ENCODE measurements at places on chromosomes 13 and 19.

- no peak for DNase-seq
Measured at GRCh38 chr13:30715837-30716236, 19.5 kb upstream of the ALOX5AP start.

- no peak for DNase-seq
Measured at GRCh38 chr13:93244141-93244917, 17.7 kb downstream of the GPC6 start.

DNA sequence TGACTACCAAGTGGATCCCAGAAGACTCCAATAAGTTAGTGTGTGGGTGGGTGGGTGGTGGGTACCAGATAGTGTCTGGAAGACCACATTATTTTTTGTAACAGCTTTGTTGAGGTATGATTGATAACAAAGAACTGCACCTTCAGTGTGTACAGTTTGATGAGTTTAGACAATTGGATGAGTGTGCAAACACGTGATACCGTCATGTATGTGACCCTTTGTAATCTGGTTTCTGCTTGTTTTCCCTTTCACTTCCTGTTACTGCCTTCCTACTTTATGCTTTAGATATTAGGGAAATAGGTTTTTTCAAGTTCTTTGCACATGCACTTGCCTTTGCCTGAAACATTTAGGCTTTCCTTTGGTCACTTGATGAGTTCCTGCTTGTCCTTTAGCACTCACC lies 8.5 kb downstream of the RPL21 start:
- no peak for DNase-seq

- DNase-seq = no peak
Measured at GRCh38 chr13:27334774-27335435, 64.3 kb downstream of the RASL11A start.

DNA sequence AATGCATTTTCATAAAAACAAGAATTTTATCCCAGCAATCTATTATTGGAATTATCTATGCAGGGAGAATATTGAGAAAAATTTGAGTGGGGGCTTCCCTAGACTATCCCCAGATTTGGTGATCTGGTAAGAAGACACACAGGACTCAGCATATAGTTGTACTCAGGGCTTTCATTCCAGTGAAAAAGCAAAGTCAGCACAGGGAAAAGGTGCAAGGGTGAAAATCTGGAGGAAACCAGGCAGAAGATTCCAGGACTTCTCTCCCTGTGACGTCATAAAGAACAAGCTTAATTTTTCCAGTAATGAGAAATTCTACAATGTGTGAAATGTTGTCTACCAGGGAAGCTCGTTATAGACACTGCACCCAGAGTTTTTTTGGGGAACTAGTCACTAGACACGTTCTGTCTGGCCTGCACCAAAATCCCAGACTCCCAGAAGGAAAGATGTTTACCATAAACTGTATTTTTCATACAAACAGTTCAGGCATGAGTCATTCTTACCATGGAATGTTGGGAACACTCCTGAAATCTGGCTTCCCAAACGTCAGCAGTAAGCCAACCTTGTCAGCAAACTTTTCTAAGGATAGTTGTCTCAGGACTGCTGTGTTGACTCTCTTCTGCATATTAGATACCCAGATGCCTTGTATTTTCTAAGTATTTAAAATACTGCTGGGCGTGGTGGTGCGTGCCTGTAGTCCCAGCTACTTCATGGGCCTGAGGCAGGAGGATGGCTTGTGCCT lies 107.4 kb downstream of the DNAJC3 start:
- no peak for DNase-seq

DNA sequence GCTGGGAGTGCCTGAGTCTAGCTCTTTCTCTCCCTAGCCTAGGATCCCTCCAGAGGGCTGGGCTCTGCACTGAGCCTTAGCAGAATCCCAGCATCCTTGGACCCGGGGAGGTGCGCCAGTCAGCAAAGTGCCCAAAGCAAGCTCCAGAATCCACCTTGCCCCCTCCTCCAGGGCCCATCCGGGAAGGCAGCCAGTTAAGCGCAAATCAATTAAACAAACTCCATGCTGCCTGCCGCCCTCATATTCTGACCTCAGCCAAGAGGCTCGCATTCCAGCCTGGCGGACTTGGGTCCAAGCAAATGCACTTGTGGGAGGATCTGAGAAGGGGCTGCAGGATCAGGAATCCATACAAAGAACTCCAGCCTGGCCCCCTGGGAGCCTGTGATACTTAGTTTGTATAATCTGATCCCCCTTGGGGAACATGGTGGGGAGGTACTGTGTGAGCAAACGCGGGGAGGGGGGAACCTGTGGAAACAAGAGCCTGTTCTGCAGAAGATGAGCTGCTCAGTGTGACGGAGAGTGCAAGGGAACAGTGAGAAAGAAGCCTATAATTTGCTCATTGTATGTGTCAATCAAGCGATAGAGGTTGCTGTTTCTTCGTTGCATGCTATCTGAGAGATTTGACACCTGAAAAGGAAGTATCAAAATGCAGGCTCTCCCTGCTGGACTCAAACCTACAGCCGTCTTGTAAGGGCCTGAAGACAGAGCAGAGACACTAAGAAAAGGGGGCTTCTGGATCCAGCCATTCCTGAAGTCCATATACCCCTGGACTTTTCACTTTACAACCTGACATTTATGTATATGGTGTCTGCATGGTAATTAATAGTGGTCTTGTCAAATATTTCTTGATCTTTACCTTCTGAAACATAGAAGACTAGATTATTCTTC lies 29.4 kb downstream of the ZNRF4 start:
- DNase-seq = no peak
